ENCODE measurements at places on chromosomes 13 and 19.

- no peak for DNase-seq
Measured at GRCh38 chr13:73419186-73419585, 360.4 kb downstream of the KLF5 start.

- DNase-seq = no peak
Measured at GRCh38 chr19:35513628-35514281, at the start of gene DMKN. DMKN (minus strand) TSS chr19:35513649; CDS start chr19:35513475, 174 bp downstream.

GRCh38 chr13:82344867-82345266, 1537.4 kb downstream of the SLITRK1 start:
- DNase-seq = no peak

GRCh38 chr13:91304741-91305140, 42.7 kb upstream of the MIR17HG start:
- DNase-seq = no peak

- no peak for DNase-seq
Measured at GRCh38 chr19:22503524-22503923, 81.4 kb upstream of the ZNF98 start.

DNA sequence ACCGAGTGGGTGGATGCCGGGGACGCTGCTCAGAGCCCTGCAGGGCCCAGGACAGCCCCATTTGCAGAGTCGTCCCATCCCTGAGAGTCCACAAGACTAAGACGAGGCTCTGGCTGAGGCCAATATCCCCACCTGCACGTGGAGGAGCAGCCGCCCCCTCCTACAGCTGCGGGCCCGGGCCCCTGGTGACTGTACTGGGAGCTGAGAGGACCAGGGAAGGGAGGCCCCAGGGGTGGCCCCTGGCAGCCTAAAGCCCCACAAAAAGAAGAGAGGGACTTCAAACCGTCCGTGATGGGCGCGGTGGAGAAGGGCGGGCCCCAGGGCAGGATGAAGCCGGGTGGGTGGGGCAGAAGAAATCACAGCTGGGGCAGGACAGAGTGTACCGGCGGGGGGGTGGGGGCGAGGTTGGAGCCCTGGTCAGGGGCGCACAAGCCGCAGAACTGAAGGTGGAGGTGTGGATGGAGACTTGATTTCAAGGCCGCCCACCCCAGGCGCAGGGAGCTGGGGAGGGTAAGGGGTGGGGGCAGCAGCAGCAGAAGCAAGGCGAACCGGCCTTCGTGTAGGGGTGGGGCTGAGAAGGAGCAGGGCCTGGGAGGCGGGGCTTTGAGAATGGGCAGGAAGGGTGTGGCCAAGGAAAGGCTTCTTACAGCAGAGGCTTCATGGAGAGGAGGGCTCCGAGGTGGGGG, 12.9 kb downstream of the CFD start:
- DNase-seq = peak; percentile 42

DNA sequence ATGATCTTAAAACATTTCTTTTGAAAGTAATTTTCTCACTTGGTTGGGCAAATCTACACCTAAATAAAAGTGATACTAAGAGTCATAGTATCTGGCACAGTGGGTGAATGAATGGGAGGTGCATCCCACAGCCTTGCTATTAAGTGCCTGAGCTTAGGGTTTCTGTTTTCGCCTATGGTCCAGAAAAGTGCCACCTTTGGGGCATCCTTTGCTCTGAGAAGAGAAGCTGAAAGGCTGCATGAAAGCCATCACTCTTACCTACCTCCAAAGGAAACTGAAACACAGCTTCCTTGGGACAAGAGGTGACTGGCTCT, 55.6 kb upstream of the AKAP11 start:
- no peak for DNase-seq

GRCh38 chr13:37138169-37138568, 32.7 kb upstream of the CSNK1A1L start:
- DNase-seq = no peak

DNA sequence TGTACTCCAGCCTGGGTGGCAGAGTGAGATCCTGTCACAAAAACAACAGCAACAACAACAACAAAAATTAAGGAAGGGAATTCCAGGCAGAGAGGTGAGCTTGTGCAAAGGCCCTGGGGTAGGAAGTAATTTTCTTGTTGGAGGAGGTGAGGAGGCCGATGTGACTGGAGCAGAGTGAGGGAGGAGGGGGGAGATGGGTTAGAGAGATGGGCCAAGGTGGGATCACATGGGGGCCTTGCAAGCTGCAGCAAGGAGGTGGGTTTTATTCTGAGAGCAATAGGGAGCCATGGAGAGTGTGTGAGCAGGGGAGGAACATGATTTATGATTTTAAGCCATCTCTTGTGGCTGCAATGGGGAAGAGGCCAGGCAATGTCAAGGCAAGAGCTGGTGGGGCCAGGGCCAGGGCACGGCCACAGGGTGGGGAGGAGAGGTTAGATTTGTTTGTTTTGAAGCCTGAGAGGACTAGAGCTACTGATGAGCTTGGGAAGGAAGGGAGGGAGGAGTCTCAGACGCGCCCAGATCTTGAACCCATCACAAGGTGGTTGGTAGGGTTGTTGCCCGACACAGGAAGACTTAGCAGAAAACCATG, 12.5 kb upstream of the COMP start:
- DNase-seq = no peak

DNA sequence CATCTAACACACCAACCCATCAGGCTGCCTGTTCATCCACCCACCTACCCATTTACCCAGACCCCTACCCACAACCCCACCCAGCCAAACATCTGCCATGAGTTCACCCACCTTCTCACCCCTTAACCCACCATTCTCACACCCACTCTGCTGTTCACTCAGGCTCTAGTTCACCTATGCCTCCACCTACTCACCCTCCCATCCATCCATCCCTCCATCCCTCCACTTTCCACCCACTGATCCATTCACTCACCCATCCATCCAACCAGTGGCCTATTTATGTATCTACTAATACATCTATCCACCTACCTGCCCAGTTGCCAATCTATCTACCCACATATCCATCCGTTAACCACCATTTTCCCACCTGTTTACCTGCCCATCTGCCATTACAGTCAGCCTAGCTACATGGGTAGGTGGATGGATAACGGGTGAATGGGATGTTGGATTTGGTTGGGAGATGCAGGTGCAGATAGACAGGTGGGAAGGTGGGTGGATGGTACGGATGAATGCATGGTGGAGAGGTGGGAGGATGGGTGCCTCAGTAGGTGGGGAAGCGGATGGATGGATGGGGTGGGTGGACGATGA, 5.3 kb downstream of the MYBPC2 start:
- no peak for DNase-seq

DNA sequence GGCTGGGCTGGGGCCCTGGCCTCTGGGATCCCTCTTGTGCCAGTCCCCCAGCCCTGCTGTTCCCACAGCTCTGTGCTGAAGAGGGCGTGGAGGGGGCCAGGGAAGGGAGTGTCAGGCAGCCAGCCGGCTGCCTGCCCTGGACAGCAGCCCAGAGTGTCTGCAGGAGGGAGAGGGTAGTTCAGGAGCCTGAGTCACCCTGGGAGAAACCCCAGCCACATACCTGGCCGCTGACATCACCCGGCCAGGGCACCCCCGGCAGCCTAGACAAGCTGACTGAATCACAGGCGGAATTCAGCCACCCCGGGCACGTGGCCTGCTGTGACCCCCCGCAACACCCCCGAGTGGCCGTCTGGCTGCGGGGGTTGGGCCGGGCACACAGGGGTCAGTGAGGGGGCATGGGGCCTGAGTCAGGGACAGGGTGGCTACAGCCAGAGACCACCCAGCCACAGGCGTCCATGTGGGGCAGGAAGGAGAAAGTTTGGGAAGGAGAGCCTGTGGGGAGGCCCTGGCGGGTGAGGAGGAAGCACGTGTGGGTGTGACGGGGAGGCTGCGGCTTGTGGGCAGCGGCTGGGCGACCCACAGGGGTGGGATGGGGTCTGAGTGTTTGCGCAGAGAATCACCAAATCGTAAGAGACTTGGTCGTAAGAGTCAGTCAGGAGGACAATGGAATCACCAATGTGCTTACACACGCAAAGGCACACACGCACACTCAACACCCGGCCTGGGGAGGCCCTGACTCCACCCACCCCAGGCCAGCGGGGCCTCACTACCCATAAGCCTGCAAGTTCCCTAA, 11.9 kb upstream of the FOSB start:
- DNase-seq = no peak

- DNase-seq = no peak
Measured at GRCh38 chr19:48258350-48258749, 2.6 kb upstream of the CARD8 start.

DNA sequence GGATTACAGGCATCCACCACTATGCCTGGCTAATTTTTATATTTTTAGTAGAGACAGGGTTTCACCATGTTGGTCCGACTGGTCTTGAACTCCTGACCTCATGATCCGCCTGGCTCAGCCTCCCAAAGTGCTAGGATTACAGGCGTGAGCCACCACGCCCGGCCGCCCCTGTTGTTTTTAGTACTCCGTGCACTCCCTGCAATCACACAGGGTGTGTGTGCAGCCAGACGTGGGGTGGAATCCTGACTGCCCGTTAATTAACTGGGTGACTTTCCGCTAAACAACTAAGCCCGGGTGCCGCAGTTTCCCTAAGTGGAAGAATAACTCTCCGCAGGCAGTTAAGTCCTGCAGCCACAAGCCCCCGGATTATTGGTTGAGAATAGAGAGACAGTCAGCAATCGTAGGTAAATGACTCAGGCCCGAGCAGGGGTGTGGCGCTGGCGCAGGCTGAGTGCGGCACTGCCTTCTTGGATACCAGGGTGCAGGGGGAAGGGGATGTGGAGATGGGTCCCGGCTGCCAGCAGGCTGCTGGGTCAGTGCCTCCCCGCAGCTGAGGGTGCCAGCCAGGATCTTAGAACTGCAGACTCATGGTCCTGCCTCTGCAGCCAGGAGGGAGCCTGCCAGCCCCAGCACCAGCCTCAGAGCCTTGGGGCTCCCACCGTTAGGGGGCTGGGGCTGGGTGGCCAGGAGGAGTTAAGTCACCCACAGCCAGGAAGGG, 6.1 kb upstream of the FXYD3 start:
- DNase-seq = no peak

DNA sequence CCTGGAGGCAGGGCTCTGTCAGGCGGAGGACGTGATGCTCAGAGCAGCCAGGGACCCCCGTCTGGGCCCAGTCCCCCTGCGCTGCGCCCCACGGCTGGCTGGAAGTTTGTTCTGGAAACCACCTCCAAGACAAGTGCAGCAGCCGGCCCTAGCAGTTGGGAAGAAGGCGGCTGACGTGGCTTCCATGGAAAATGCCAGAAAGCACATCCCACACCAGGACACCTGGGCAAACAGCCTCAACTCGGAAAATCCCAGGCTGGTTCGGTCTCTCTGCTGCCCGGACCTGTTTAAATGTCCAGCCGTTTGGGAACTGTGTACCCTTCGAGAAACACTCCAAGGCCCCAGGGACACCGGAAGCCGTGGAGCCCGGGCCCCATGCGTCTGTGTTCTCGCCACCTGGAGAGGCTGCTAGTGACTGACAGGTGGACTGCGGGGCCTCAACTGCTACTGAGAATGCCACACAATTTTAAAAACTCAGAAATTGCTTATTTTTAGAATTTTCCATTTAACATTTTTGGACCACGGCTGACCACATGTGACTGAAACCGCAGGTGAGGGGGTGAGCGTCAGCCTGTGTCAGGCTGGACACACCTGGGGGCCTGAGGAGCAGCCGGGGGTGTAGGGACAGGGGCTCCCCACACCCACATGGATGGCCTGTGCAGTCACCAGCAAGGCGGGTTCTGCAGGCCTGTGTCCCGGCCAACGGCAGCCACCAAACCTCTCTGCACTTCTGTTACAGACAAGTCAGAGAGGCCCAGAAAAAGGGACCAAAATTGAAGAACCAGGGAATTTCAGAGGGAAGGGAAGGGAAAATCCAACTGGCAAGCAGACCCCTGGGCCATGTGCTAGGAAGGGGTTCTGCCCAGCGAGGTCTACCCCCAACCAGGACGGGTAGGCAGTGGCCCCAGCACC, 31.7 kb downstream of the RASA3 start:
- DNase-seq = no peak

DNA sequence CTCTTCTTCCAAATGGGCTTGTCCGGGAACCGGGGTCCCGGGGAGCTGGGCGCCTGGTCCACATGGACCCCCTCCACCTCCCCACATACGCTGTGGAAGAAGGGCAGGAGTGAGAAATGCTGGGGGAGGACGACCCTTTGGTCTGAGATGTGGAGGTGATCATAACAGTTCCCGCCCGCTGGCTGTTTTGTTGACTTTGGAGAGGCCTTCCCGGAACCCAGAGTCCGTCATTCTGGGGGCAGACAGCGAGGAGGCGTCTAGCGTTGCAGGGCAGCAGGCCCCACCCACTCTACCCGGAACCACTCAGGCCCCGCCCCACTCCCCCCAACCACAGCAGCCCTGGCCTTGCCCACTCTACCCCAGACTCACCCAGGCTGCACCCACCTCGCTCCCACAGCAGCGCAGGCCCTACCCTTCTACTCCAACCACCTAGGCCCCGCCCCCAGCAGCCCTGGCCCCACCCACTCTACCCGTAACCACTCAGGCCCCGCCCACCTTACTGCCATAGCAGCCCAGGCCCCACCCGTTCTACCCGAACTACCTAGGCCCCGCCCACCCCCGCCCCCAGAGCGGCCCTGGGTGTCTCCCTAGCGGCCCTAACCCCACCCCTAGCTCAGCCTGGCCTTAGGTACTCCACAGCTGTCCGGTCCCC, 7.1 kb downstream of the GPR108 start:
- no peak for DNase-seq

- DNase-seq = no peak
Measured at GRCh38 chr13:66139701-66140100, 1090.4 kb downstream of the PCDH9 start.

DNA sequence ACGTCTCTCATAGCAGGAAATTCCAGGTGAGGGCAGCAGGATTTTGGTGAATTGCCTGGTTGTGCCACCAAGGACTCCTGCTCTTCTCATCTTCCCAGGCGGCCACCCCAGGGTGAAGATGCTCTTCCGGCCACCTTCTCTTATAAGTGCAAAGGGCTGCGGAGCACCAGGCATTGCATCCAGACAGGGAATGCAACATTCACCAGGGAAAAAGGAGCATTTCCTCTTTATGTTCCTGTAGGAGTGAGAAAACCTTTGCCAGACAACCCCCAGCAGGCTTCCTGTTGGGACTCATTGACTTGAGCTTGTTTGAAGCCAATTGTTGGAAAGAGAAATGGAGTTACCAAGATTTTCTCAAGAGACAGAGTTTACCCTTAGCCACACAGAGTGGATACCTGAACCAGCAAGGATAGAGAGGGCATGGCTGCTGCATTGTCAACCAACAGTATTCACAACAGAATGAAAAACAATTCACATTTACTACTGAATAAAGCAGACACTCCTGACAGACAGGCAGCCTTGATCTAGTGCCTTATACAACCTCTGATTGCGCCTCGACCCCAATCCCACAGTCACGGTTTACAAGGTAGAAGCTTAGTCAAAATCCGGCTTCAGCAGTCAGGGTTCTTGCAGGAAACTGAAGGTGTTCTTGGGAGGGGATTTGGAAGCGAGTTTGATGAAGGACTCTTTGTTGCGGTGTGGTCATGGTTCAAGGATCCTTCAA, 1.8 kb upstream of the ATP11A start:
- DNase-seq = no peak

GRCh38 chr13:66860878-66861417, 369.2 kb downstream of the PCDH9 start:
- DNase-seq = no peak

DNA sequence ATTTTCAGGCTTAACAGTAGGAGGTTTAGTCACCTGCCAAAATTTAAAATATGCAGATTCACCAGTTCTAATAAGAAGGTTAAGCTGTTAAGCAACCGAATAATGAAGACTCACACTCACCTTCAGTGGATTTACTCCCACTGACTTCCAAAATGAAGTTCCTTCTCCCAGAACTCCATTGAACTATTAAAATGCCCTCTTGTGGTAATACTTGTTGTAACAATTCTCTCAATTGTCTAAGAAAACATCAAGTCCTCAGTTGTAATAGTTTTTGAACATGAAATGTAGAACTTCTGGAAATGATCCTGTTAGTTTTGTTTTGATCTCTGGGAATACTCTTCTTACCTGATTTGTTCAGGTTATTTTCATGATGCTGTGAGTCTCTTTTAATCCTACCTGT, 522.0 kb upstream of the ATXN8OS start:
- no peak for DNase-seq
